RCC 7860 (cell line): ENCODE measurements at places on chromosomes 5 and 9.

- DNase-seq: peak; percentile 76
Observed at GRCh38 chr5:43042626-43043399, 2.7 kb upstream of the ANXA2R start.

DNA sequence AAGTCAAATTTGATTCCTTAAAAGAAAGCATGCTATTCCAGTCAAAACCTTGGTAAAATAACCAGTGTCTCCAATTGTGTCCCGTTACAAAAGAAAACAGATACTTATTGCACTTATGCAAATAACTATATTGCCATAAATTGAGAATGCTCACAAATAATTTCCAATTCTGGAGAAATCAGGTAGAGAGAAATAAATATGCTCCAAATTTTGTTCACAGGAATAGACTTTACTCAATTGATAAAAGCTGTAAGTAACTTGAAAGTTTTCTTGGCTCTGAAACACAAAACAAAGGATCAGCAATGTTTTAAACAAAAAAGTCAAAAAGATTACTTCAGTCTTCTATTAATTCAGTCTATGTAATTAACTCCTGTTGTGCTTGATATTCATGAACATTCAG, 7.8 kb upstream of the DTWD2 start:
- no peak for DNase-seq

DNA sequence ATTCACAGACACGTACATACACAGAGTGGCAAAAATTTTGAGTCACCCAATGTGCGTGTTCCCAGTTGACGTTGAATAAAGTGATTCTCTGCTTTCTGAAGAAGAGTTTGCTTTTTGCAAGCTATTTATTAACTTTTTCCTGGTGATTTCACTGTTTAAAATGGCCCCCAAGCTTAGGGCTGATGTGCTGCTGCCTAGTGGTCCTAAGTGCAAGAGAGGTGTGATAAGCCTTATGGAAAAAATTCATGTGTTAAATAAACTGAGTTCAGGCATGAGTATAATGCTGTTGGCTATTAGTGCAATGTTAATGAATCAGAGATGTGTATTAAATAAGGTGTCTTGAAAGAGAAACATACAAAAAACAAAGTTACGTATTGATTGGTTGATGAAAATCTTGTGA, 16.9 kb downstream of the CSNK1G3 start:
- no peak for DNase-seq

GRCh38 chr9:99752417-99753109, 69.1 kb upstream of the NR4A3 start:
- peak; percentile 91 for DNase-seq

DNA sequence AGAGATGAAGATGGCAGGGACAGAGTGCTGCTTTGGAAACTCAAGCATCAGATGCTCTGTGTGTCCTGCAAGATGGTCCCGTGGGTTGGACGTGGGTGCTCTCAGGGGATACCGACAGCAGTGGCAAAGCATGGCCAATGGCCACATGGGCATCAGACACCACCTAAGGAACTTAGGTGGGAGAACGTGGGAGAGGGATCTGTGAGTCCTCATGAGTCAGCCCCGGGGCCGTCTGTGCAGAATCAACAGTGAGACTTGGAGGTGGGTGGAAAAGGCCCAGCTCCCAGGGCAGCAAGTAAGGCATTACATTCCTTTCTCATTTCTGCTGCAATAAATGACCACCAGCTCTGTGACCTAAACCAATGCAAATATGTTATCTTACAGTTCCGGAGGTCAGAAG, 77.0 kb downstream of the RAD23B start:
- no peak for DNase-seq
